ENCODE measurements at places on chromosomes 4 and X.

DNA sequence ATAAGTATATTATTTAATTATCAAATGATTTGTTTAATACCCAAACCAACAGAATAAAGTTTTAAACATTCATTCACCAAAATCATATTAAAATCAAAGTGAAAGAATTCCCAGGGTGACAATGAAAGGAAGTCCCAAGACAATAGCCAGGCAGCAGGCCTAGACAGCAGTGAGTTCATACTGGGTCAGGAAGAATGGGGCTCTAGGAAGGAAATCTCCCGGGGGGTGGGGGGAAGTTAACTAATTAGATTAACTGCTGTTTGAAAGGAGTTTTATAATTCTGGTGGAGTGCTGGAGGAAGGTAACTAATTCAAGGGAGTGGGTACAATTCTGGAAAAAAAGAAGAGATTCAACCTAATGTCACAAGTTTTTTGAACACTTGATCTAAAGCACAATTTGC, 104.1 kb downstream of the ZAR1 start:
- DNase-seq: no peak

DNA sequence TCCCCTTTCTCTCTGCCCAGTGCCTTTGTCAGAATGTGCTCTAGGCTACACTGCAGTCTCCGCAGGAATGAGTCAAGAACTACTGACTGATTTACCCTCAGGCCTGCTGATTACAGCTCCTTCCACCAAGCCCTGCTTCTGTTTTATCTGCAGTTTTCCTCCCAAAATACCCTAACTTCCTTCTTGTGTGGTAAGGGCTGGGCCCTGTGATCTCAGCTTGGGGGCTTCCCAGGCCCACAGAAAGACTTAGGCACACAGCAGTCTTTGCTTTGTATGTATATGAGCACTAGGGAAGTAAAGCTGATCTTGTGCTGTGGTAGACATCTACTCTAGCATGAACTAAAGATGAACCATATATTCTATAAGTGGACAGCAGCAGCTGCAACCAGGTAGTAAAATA, 18.8 kb downstream of the PAK3 start:
- DNase-seq: no peak

DNA sequence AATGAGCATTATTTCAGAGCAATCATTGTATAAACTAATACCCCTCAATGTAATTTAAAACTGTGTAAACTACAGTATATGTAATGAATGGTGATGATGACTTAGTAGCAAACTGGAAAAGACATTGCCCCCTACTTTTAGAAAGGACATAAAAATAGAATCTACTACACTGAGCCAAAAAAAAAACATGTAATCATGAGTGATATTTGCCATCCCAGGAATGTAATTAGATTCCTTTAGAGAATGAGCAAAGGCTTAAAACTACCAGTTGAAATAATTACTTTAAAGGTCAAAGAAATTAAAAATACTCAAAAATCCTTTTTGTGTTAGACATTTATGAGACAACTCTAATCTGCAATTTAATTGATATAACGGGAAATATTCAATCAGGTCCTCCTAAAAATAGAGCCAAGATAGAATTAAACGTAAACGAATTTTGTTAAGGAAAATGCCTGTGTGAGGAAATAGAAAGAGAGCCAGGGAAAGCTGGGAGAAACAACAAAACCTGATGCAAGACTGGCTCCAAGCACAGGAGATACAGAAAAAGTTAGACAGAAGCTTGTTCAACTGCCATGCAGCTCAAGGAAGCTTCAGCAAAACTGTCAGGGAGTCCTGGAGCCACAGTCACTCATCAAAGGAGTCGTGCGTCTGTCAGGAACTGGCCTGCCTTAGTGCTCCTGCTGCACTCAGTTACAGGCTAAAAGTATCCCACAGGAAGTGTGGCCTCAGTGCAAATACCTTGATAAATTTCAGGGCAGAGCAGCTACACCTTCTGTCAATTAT, 655.7 kb upstream of the INTU start:
- no peak for DNase-seq

GRCh38 chr4:22573198-22573597, 57.3 kb upstream of the ADGRA3 start:
- DNase-seq: no peak

DNA sequence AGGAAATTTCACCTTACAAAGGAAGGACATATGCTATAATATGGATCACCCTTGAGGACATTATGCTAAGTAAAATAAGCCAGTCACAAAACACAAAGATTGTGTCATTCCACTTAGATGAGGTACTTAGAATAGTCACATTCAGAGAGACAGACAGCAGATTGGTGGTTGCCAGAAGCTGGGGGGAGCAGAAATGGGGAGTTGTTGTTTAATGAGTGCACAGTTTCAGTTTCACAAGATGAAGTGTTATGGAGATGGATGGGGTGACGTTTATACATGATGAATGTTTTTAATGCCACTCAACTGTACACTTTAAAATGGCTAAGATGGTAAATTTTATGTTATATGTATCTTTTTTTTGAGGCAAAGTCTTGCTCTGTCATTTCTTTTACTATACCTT, 14.8 kb upstream of the SPON2 start:
- DNase-seq: no peak

DNA sequence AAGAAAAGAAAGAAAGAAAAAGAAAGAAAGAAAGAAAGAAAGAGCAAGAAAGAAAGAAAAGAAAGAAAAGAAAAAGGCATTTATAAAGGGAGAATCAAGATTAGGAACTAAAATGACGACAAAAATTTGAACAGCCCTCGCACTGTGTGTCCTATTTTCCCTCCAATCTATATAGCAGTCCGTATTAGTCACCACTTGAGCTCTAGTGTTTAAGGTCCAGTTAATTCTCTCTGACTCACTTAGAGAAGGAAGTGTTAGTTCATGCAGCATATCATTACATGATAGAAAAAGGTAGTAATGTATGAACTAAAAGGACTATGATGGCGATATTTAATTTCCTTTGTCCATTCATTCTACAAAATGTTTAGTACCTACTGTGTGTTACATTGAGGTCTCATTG, 122.7 kb downstream of the CBLL2 start:
- DNase-seq: no peak

DNA sequence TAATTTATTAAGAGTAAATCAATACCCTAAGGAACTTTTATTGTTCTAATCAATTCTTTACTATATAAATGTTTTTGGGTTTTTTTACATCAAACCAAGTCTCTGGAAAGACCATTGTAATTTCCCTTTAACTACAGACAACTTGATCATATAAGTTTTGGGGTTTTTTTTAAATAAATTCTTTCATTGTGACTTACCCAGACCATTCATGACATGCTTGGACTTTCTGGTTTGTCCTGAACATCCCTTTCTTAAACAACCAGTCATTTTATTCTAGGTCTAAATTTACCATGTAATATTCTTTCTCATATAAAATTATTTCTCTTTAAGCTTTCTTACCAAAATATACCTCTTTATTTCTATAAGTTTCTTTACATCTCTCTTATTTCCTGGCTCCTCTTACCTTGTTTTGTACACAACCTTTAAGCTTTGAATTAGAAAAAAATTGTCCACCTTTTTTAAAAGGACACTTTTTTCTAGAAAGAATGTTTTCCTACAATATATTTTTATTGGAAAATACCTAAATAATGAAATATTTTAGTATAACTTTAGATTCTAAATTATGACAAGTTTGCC, 8.4 kb downstream of the CNGA1 start:
- no peak for DNase-seq

- DNase-seq: no peak
Measured at GRCh38 chr4:56289934-56290333, 97.4 kb downstream of the AASDH start.

DNA sequence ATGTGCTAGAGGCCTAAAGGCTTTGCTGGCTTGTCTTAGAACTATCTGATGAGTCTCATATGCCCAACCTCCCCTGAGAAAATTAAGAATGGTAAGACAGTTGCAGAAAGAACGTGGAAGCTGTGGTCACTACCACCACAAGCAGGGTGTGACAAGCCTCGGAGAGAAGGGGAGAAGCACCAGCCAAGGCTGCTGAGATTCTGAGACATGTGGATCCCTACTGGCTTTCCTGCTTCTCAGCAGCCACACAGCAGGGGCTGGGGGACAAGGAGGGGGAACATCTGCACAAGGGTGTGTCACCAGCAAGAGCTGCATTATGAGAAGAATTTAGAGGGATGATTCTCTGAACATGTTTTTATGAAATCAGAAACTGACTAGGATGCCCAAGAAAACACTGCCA, 19.4 kb downstream of the TAPT1 start:
- DNase-seq: no peak

DNA sequence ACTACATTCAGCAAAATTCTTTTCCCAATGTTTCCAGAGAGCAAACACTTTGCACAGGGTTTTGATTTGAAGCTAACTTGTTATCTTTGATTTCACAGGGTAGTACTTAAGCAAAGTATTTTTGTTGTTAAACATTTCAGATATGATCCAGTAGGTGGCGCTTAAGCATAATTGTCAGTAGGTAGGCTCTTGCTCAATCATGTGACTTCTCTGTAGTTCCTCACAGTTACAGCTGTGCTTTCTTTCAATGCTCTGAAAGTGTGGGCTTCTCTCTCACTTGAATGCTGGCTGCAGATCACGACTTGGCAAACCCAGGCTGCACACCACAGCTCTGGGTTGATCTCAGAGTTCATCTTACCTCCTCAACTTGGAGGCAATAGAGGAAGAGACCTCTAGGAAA, 1016.5 kb downstream of the SH3BGRL start:
- DNase-seq: peak; percentile 17

- DNase-seq: peak; percentile 85
Measured at GRCh38 chr4:7124689-7125442, 57.0 kb upstream of the GRPEL1 start.

- DNase-seq: no peak
Measured at GRCh38 chr4:141215030-141215429, 5.7 kb upstream of the ZNF330 start.

GRCh38 chrX:41090568-41091238, 5.5 kb downstream of the USP9X start:
- DNase-seq: no peak

GRCh38 chr4:60117726-60118323, 1082.3 kb upstream of the ADGRL3 start:
- no peak for DNase-seq

DNA sequence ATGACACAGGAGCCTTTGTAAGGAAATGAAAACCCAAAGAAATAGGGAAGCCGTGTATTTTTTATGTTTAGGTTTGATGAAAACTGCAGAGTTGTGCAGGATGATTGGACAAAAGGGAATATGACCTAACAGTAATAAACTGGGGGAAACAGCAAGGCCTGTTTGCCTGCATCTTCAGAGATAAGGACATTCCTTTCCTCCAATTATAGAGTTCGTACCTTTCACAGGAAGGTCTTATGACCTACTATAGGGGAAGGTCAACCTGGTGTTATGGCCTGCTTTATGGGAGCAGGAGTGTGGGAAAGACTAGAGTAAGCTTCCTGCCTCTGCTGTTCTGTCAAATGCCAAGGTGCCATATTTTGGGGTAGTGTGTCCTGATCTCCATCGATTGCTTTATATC, 42.5 kb downstream of the BBS12 start:
- DNase-seq: no peak

- no peak for DNase-seq
Measured at GRCh38 chrX:30572004-30572403, 5.6 kb downstream of the TASL start.
